ENCODE measurements at places on chromosomes 5 and 9. TPM values are rescaled to one million over a fixed set of nuclear protein-coding genes. Genes with fewer than 3 reads are reported as not detected.

F2RL2 gene
- total RNA-seq = 0.84 TPM

STKLD1 gene
- 0.36 TPM for total RNA-seq

WNT8A gene
- total RNA-seq = not detected

IDNK gene
- 7.2 TPM for total RNA-seq

LCNL1 gene
- 0.06 TPM for total RNA-seq

SLC34A1 gene
- not detected for total RNA-seq

SHISAL2B gene
- not detected for total RNA-seq

ALAD gene
- total RNA-seq = 58.8 TPM
